AG20443 (cell line): ENCODE measurements at places on chromosomes 4 and X.
A peak's percentile ranks its signal among the peaks of the same experiment; 100 is the strongest.

DNA sequence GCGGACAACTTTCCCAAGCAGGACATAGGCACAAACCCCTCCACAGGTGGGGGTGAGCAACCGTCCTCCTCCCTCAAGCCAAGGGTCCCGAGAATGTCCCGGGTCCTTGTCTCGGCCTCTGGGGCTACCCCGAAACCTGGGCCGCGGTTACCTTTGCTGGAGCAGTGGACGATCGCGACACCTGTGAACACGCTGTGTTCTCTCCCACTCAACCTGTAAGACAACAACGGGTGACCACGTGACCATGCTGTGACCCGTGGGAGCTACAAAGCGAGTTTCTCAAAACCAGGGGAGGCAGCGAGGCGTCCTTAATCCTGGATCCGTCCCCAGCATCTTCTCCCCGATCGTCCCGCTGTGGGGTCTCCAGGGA, 17.9 kb downstream of the ASMTL start:
- no peak for DNase-seq

- DNase-seq = peak; percentile 60
Observed at GRCh38 chr4:153781717-153782416, 7.0 kb downstream of the SFRP2 start.

DNA sequence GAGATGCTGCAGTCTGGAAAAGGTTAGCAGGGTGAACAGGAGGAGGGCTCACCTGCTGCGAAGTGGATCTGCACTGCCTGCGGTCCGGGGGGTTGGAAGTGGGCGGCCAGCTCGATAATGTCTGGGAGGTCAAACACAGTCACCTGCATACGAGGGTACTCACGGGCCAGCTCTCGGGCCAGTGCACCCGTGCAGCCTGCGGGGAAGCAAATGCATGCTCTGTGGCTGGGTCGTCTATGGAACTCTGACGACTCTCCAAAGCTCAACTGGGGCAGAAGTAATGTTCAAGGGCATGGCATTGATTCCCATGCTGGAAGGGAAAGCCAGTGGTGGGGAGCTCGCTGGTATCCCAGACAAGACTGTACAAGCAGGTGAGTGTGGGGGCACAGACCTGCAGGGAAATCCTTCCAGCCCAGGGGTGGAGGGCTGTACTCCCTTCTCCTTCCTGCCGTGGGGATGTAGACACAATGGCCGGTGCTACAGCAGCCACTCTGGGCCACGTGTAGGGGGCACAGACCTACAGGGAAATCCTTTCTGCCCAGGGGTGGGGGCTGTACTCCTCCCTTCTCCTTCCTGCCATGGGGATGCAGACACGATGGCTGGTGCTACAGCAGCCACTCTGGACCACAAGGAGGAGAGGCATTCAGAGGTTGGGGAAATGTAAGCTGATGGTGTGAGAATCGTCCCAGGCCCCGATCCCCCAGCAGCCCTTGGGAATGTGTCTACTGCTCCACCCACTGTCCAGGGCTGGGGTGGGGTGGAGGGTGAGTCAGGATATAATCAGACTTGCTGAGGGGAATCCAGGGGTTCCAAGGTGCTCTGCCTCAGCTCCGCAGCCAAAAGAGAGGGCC, 26.2 kb upstream of the SLC25A6 start:
- no peak for DNase-seq

DNA sequence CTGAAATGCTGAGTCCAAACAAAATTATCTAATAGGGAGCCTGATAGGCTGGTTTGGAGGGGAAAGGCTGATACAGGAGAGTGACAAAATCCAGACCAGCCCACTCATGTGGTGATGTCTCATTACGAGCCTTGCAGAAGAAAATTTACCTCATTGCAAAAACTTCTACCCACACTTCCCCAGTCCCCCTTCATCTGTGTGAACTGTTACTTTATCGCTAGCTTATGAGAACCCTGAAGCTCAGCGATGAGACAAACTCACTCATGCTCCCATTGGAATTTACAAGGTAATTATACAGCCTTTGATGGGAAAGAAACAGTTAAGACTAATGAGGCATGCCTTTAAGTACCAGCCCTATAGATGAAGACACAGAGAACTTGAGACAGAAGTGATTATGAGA, 76.1 kb downstream of the ARHGAP6 start:
- DNase-seq = no peak

DNA sequence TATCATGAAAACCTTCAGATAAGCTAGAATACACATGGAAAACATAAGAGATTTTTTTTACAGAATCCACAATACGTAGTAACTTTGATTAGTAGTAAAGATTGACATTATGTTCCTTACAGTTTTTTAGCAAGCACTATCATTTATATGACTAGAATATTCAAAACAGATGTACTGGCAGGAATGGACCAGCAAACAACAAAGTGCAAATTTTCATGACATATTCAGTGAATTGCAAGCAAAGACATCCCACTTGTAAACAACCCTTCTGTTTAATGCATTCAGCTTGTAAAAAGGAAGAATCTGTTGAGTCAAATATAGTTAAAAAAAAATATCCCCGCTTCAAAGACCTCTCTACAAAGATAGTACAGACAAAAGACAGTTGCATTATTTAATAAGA, 403.7 kb upstream of the TRAM1L1 start:
- no peak for DNase-seq

DNA sequence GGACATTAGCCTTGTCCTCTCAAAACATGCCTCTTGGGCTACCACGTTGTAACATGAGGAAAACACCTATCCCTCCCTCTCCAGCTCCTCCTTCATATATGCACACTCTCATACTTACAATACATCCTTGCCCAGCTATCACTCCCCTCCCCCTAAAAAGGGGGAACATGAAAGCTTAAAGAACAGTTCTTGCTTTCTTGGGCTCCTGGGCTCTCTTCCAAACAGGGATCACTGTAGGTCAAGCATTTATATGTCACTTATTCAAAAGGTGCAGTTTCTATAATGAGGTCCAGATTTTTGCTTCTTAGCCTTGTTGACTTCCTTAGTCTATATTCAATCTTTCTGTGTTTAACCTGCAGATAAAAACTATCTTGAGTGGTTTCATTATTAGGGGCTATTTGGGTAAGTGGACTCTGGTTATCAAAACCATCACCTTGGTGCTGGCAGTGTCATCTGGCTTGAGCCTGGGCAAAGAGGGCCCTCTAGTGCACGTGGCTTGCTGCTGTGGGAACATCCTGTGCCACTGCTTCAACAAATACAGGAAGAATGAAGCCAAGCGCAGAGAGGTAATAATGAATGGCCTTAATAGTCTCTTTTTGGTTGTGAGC, 119.4 kb downstream of the AKAP4 start:
- peak; percentile 9 for DNase-seq

DNA sequence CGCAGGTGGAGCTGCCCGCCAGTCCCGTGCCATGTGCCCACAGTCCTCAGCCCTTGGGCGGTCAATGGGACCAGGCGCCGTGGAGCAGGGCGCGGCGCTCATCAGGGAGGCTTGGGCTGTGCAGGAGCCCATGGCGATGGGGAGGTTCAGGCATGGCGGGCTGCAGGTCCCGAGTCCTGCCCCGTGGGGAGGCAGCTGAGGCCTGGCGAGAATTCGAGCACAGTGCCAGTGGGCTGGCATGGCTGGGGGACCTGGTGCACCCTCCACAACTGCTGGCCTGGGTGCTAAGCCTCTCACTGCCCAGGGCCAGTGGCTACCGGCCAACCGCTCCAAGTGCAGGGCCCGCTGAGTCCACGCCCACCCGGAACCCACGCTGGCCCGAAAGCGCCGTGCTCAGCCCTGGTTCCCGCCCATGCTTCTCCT, 646.5 kb downstream of the GABRG1 start:
- DNase-seq = no peak

DNA sequence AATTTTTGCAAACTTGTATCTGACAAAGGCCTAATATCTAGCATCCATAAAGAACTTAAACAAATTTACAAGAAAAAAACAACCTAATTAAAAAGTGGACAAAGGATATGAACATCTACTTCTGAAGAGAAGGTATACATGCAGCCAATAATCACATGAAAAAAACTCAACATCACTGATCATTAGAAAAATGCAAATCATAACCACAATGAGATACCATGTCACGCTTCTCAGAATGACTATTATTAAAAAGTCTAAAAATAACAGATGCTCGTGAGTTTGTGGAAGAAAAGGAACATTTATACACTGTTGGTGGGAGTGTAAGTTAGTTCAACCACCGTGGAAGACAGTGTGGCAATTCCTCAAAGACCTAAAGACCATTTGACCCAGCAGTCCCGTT, 24.0 kb downstream of the CEP44 start:
- DNase-seq = no peak

- no peak for DNase-seq
Observed at GRCh38 chr4:75671802-75672421, 1.3 kb downstream of the G3BP2 start.

DNA sequence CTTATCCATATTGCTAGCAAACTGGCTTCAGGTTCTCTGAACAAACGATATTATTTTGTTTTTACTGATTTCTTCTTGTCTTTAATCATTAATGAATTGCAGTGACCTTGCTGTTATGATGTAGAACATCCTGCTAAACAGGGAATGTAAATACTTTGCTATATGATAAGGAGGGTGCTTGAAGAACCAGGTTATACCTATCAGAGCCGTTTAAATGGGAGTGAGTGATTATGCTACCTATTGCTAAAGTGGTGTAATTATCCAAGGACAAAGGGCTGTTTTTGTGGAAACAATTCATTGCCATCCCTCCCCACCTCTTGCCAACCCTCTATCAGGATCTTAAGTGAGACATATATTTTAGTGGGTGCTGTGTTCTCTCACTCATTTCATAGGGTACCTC, 788.9 kb downstream of the RPA4 start:
- no peak for DNase-seq

- no peak for DNase-seq
Observed at GRCh38 chr4:180710628-180711337, 1532.4 kb upstream of the TENM3 start.

DNA sequence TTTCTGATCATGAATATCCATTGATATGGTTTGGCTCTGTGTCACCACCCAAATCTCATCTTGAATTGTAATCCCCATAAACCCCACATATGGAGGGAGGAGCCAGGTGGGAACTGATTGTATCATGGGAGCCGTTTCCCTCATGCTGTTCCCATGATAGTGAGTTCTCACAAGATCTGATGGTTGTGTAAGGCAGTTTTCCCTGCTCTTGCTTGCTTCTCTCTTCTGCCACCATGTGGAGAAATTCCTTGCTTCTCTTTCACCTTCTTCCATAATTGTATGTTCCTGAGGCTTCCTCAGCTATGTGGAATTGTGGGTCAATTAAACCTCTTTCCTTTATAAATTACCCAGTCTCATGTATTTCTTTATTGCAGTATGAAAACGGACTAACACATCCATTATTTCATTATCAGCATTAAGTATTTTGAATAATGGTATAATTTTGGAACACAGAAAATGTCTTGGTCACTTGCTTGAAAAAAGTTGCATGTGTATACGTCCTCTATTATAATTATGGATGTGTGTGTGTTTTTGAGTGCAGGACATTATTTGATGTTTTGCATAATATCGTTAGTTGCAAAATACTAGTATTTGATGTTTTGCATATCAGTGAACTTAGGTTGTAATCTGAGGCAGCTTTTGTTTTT, 334.6 kb downstream of the PCDH10 start:
- DNase-seq = no peak

GRCh38 chr4:123401271-123402120, 4.9 kb downstream of the SPRY1 start:
- DNase-seq = no peak

DNA sequence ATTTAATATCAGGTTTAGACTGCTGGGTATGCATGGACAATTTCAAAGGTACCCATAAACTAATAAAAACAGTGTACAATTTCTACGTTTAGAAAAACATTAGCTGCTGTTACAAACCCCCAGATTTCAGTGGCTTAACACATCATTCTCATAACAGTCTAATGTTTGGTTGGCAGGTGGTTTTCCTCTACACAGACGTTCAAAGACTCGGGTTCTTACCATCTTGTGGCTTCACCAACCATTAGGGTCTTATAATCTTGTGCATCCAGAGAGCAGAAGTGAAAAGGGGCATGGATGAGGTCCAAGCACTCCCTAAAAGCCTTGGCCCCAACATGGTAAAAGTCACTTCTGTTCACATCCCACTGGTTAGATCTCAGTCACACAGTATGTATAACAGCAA, 71.6 kb downstream of the SH3RF1 start:
- DNase-seq = no peak

- DNase-seq = no peak
Observed at GRCh38 chrX:107725761-107726555, 49.6 kb downstream of the TSC22D3 start.

DNA sequence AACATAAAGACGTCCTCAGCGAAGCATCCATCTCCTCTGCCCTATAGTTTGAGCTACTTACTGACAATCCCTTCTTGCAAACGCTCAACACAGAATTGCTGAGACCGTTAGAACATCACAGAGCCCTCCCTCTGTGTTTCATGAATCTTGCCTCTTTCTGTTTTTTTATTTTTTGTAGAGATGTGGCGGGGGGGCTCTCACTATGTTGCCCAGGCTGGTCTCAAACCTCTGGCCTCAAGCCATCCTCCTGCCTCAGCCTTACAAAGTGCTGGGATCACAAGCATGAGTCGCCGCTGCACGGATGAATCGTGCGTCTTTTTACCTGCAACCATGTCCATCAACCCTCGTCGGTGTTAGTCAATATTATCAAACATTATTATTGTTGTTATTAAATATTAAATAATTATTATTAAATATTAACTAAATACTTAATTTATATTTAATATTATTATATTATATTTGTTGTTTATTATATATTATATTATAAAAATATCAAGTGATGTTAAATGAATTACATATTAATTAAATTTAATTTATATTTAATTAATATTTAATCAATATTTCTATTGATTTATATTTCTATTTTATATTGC, 200.7 kb downstream of the CRLF2 start:
- DNase-seq = no peak

- DNase-seq = peak; percentile 39
Observed at GRCh38 chrX:17242470-17242869, 132.5 kb upstream of the NHS start.
